Placental pericyte (primary cell): ENCODE measurements at places on chromosomes 1 and 21. TPM values are rescaled to one million over a fixed set of nuclear protein-coding genes. Genes with fewer than 3 reads are reported as not detected.

The SERPINC1 gene
- 0.43 TPM in 1 of 2 replicates, not detected in the other for total RNA-seq

The LCE1B gene
- not detected in 2 replicates for total RNA-seq

The RGS7 gene
- 0.29 TPM in 1 of 2 replicates, not detected in the other for total RNA-seq

The SLC2A5 gene
- total RNA-seq: 0.86 and 2.6 TPM in 2 replicates

The OR2T11 gene
- total RNA-seq: not detected in 2 replicates

The LHX8 gene
- 0.44 TPM in 1 of 2 replicates, not detected in the other for total RNA-seq

The CADM3 gene
- total RNA-seq: not detected in 2 replicates

The RGSL1 gene
- total RNA-seq: not detected in 2 replicates

The TCP10L gene
- not detected in 2 replicates for total RNA-seq

The FBXO28 gene
- 16.9 and 34.8 TPM in 2 replicates for total RNA-seq

The VHLL gene
- 0.29 TPM in 1 of 2 replicates, not detected in the other for total RNA-seq

The CD52 gene
- total RNA-seq: not detected in 2 replicates
